ENCODE measurements at places on chromosomes 7 and 10.

DNA sequence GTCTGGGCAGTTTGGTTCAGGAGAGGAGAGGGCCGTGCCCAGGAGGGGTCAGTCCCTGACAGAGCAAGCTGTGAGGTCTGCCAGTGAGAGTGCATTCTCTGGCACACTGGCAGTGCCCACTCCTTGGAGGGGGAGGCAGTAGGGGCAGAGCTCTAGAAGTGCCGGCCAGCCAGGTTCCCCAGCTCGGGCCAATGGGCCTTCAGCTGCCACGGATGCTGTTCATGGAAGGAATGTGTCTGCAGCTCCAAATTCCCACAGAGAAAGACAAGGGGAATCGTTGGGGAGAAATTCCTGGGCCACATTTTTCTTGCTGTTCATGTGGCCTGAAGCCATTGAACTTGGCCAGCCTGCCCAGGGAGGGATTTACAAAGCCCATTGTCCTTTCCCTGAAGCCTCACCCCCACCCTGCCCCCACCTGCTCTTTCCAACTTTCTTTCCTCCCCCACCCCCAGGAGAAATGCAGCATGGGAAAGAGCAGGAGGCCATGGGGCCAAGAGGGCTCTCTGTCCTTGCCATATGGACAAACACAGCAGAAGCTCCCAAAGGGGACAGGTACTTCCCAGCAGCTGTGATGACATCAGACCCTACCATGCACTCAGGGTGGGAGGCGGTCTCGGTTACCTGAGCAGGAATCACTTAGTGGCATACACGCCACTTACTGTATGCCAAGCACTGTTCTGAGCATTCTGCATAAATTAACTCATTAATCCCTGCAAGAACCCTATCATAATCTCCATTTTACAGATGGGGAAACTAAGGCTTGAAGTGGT, 70.7 kb downstream of the ARHGAP22 start:
- DNase-seq = no peak

DNA sequence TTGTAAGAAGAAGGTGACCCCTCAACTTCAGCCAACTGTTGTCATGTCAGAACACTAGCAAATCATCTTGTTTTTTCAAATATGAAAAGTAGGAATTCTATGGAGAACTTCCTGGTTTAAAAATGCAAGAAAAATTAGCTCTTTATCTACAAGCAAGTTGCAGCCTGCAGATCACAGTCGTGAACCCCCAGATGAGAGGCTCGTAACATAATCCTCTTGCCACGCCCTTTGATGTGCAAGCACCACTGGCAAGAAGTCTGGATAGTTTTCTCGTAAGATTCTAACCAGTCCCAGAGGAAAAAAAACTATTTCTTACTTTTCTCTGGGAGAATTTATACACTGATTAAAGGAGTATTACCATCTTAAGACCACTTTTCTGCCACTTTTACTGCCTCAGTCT, 132.3 kb downstream of the DPY19L1 start:
- DNase-seq = no peak

DNA sequence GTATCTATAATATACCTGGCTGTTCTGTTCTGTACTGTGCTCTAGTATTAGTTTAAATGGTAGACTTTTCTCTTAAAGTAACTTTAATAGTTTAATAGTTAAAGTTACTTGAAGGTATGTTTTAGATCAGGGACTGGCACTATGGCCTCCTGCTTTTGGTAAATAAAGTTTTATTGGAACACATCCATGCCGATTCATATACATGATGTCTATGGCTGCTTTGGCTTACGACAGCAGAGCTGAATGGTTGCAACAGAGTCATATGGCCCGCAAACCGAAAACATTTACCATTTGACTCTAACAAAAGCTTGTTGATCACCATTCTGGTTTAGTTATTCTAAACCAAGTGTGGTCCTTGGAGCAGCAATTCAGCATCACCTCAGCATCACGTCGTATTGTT, 6.7 kb downstream of the LUC7L2 start:
- DNase-seq = no peak

GRCh38 chr10:48610585-48611093, 5.8 kb upstream of the ARHGAP22 start:
- no peak for DNase-seq
